Activated T-cell treated with anti-CD3 and anti-CD28 coated beads for 24 hours (primary cell): ENCODE measurements at places on chromosomes 16 and 17.

DNA sequence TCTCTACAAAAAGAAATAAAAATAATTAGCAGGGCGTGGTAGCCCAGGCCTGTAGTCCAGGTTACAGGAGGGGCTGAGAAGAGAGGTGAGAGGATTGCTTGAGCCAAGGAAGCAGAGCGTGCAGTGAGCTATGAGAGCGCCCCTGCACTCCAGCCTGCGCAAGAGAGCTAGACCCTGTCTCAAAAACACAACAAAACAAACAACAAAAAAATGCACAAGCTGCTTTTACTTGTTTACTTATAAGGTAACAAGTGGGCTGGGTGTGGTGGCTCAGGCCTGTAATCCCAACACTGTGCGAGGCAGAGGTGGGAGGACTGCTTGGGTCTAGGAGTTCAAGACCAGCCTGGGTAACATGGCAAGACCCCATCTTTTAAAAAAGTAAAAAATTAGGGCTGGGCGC, 1.7 kb downstream of the CYTH1 start:
- DNase-seq = no peak

DNA sequence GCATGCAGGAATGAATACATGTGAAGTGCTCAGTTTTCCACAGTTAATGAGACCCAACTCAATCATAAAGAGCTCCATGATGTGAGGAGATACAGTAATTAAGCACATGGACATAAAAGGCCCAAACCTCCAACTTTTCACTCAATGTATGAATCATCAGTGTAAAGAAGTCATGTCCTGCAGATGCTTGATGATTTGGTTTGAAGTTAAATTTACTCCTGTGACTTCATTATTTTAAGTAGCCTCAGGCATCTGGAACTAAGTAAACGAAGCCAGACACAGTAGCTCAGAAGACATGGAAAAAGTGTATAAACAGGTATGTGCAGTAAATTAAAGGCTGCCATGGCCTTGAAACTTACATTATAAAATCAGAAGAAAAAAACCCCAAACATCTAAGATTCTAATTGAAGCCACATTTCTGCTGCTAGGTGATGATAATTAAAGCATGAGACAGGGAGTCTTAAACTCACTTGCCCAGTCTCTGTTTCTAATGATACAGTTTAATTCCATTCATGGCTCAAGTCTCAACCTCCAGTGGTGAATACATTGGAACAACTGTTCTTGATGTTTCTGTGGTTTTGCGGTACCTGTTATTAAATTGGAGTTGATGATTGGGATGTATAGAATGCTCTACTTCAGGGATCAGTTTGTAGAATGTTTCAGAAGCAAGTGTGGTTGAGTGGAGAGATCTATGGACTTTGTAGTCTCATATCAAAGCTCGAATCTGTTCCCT, 28.9 kb upstream of the CCL2 start:
- no peak for DNase-seq

DNA sequence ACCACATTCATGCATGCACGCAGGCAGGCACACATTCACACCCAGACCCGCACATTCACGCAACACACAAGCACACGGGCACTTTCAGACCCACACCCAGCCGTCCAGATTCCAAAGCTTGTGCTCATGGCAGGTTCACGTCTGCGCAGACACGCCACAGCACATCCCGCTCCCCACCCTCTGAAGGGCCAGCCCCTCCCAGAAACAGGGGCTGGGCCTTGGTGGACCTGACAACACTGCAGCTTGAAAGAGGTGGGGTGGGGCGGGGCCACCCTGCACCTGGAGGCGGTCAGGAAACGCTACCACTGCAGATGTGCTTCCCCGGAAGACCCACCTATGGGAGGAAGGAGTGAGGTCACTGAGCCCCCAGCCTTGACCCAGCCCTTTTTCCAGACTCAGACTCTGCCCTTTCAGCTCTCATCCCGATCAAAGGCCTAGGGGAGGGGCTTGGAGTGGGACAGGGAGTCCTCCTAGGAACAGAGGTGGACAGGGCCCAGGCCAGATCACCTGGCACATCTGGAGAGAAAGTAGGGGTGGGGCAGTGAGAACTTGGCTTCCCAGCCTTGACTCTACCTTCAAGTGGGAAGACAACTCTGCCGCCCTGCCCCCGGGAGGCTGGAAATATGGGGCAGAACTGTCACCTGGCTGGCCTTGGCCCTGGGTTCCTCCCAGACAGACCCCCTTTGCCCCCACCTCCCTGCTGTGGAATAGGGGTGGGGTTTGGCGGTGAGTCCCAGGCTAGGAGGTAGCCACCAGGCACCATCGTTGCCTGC, 11.0 kb downstream of the P3H4 start:
- DNase-seq = no peak

GRCh38 chr17:67390646-67391361, 13.7 kb downstream of the PITPNC1 start:
- DNase-seq = peak; percentile 53

- DNase-seq = no peak
These were observed 2.0 kb downstream of the PYCR1 start for GRCh38 chr17:81934850-81935708.

- DNase-seq = no peak
These were observed 32.9 kb downstream of the SNX29 start for GRCh38 chr16:12009462-12009861.

- DNase-seq = no peak
These were observed 111.7 kb downstream of the IRF8 start for GRCh38 chr16:86010680-86011141.

GRCh38 chr17:40303708-40304551, 5.0 kb upstream of the RARA start:
- DNase-seq = no peak

DNA sequence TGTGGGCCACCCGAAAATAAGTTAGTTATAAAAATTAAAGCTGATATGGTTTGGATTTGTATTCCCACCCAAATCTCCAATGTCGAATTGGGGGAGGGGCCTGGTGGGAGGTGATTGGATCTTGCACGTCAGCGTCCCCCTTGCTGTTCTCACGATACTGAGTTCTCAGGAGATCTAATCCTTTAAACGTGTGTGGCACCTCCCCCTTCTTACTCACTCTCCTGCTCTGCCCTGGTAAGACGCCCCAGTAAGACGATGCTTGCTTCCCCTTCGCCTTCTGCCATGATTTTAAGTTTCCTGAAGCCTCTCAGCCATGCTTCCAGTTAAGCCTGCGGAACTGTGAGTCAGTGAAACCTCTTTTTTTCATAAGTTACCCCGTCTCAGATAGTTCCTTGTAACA, 35.4 kb downstream of the SYCE1L start:
- DNase-seq = no peak

DNA sequence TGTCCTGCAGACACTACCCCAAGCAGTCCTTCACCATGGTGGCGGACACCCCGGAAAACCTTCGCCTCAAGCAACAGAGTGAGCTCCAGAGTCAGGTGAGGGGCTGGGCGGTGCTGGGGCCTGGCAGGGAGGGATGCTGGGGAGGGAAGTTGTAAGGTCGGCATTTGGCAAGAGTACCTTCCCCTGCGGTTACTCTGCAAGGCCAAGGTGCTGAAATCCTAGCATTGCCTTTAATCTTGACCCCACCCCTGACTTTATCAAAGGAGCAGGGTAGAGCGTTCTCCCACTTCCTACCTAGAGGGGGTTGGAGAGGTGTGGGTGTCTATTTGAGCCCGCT, 20.5 kb downstream of the LASP1 start:
- DNase-seq = no peak

- no peak for DNase-seq
These were observed at the start of gene CRHR1 for GRCh38 chr17:45784293-45784740. CRHR1 (plus strand) TSS chr17:45784320; CDS start chr17:45784545, 225 bp downstream.

DNA sequence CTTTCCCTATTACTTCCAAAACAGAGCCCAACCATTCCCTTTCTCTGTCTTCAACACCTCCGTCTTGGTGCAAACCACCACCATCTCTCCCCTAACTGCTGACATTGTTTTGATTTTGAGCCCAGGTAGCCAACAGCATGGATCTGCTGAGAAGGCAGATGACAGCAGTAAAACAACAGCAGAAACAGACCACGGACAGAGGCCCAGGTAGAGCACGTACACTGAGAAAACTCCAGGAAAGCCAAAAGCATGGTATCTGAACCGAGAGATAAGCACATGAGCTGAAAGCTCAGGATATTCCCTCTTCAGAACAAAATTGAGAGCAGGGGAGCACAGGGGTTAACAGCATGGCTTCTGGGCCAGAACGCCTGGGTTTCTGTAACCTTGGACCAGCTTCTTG, 18.9 kb upstream of the MAP3K14 start:
- no peak for DNase-seq

- peak; percentile 16 for DNase-seq
These were observed 996 bp downstream of the SUMO2 start for GRCh38 chr17:75181608-75182318.

- DNase-seq = no peak
These were observed 23.5 kb downstream of the TBX4 start for GRCh38 chr17:61475726-61476125.
